ENCODE measurements at places on chromosomes 5 and 9.

GRCh38 chr9:18985464-18985951 lies 47.5 kb downstream of the SAXO1 start:
- DNase-seq = no peak

- peak; percentile 90 for DNase-seq
Measured at GRCh38 chr9:94860678-94861588, 134.4 kb downstream of the AOPEP start.

GRCh38 chr5:15579193-15579990 lies 79.4 kb downstream of the FBXL7 start:
- DNase-seq = no peak

- no peak for DNase-seq
Measured at GRCh38 chr5:57613741-57614140, 131.1 kb upstream of the ACTBL2 start.

DNA sequence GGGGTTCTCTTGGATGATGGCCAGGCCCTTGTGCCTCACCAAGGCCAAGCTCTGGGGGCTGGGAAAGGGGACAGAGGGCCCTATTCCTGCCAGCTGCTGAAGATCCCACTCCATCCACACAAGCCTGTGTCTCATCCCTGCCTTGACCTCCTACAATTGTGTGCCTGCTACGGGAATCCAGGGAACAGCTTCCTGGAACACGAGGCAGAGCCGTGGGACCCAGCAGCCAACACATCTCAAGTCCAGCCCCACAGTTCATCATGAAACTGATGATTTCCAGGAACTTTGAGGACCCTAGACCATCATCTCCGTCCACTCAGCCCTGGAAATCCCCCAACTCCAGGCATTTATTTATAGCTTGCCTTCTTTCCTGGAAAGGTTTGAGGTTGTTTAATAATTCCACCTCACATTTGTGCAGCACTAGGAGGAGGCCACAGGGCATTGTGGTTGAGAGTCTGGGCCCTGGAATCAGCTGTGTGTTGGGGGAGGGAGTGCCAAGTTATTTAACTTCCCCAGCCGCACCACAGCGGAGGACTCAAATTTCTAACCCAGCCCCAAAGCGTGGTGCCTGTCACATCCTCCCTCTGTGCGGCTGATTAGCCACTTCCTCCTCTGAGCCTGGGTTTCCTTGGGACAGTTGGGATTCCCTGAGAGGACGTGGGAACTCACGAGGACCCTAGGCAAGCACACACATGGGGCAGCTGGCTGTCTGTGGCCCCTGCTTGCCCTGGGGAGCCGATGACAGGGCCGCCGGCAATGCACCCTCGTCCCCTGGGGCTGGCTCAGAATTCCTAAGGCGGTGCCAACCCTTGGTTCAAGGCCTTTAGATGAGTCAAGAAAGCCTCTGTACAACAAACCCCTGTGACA lies 58.2 kb upstream of the GGTA1 start:
- no peak for DNase-seq

DNA sequence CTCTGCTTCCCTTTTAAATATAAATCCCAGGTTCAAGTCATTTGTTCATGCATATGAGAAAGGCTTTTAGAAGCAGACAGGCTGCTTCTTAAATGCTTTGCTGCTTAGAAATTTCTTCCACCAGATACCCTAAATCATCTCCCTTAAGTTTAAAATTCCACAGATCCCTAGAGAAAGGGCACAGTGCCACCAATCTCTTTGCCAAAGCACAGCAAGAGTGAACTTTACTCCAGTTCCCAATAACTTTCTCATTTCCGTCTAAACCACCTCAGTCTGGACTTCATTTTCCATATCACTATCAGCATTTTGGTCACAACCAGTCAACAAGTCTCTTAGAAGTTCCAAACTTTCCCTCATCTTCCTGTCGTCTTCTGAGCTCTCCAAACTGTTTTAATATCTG lies 679.8 kb upstream of the FTMT start:
- no peak for DNase-seq

DNA sequence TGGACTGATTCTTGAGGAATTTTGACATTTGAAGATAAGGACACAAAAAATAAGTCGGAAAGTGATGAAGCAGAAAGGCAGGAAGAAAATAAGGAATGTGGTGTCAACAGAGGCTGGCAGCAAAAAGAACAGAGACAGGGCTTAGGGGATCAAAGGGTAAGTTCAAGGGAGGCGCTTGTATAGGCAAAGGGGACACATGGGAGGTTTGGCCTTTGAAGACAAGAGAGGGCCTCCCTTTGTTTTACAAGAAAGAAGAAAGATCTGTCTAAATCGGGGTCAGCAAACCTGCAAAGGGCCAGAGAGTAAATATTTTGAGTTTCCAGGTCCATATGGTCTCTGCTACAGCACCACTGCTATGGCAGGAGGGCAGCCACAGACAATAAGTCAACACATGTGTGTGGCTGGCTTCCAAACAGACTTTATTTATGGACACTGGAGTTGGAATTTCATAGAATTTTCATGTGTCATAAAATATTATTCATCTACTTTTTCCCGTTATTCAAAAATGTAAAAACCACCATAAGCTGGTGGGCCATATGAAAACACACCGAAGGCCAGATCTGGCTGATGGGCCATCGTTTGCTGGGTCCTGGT lies 112.0 kb upstream of the FBXL7 start:
- DNase-seq = no peak

GRCh38 chr5:167820101-167820990 lies 471.1 kb upstream of the WWC1 start:
- DNase-seq = no peak

- no peak for DNase-seq
Measured at GRCh38 chr5:980001-980588, 28.5 kb upstream of the NKD2 start.

GRCh38 chr5:79416499-79416898 lies 97.4 kb downstream of the HOMER1 start:
- no peak for DNase-seq

- no peak for DNase-seq
Measured at GRCh38 chr5:33981408-33982162, 2.9 kb downstream of the SLC45A2 start.

- no peak for DNase-seq
Measured at GRCh38 chr5:55003432-55004065, 18.2 kb upstream of the ESM1 start.

DNA sequence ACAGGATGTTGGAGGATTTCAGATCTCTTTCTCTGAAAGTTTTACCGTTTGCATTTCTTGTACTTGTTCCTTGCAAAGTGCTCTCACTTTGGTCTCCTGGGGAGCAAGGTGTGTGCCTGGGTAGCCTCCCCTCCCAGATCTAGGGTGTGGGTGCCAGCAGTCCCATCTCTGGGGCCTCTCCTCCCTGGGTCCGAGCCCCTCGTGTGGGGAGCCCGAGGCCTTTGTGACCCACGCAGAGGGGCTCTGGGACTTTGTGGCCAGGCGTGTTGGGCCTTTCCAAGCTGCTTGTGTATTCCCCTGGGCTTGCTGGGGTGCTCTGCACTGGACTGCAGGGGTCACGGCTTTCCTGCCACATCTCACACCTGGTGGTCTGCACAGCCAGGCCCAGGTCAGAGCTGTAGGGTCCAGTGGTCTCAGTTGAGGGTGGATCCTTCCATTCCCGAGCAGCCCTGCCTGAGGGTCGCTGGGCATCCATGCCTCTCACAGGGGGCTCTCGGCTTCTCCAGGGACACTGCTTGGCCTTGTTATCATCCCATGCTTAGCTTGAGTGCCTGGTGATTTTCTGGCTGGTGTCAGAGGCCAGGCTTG lies 96.3 kb downstream of the CACNA1B start:
- DNase-seq = no peak

DNA sequence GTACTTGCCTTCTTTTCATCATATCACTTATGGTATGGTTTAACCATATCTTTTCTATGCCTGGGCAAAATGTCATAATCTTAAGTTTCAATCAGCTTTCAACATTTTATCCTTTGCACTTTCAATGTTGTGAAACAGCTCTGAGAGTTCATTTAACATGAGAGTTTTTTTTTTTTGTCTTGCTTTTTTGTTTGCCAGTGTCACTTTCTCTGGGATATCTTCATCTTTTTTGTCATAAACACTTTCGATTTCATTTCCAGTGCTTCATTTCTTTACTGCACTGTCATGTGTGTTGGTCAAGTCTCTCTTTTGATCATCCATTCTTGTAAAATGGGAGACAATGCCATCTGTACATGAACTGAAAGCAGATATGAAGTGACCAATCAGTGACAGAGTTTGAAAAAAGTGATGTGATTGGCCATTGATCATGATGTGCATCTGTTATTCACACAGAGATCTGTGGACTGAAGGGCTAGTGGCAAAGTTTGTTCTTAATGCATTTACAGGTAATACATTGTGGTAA lies 7.5 kb upstream of the POU5F2 start:
- no peak for DNase-seq

GRCh38 chr5:80092486-80093107 lies 57.4 kb downstream of the THBS4 start:
- DNase-seq = no peak

DNA sequence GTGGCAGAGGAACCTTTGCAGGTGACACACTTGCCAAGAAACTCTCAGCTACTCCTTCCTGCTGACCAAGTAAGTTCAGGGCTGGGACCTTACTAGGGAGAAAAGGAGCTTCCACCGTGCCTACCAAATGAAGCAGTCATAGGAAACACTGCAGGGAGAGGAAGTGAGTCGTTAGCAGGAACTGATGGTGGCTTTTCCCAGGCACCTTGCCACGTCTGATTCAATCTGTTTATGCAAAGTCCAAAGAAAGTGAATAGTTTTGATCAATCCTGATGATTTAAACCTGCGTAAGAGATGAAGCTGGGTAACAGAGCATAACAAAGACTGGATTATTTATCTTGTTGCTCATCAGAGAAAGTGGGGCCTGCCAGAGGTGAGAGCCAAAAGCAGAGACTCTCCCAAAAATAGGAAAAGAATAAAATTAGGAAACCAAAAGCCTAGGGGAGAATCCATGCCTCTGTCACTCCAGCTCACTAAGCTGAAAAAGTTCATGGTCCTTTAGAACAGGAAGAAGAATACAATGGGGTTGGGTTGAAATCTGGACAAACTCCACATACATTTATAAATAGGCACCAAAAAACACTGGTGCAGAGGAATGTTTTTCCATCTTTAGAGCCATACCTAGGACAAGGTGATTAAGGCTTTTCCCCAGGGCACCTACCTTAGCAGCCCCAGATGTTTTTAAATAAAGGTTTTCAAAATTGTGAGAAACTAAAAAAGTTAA lies 9.3 kb upstream of the PFDN1 start:
- peak; percentile 20 for DNase-seq

DNA sequence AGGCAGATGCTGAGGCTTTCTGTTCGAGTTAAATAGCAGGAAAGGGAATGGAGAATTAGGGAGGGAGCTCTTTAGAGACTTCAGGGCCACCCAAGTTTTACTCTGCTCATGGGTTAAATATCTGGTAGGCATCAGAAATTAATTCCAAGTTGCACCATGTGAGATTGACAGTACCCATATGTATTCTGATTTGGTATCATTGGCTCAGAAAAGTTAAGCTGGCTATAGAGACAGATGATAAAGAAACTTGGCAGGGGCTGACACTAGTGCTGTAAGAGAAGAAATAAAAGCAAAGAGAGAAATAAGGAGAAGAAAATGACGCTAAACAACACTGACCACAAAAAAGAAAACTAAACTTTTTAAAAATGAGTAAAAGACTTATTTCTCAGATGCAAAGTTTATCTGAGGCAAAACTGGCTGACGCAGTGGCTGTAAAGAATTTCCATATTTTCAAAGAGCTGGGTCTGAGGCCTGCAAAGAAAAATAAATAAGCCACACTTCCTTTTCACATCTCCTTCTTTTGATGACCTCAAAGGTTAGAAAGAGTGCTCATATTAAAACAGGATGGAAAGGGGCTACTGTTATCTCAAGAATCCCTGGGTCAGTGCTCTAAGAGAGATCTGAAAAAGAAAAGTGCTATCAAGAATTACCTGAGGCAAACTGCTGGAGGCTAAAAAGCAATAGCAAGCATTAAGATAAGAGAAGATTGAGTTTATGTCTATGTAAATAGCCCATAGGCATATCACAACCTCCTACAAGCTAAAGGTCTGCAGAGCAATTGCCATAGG lies 399.0 kb upstream of the MEF2C start:
- no peak for DNase-seq

- no peak for DNase-seq
Measured at GRCh38 chr5:132641841-132642240, 16.1 kb upstream of the IL13 start.

- DNase-seq = no peak
Measured at GRCh38 chr5:168874713-168875380, 295.7 kb upstream of the PANK3 start.

GRCh38 chr9:87765521-87765920 lies 39.6 kb downstream of the CTSL start:
- no peak for DNase-seq

DNA sequence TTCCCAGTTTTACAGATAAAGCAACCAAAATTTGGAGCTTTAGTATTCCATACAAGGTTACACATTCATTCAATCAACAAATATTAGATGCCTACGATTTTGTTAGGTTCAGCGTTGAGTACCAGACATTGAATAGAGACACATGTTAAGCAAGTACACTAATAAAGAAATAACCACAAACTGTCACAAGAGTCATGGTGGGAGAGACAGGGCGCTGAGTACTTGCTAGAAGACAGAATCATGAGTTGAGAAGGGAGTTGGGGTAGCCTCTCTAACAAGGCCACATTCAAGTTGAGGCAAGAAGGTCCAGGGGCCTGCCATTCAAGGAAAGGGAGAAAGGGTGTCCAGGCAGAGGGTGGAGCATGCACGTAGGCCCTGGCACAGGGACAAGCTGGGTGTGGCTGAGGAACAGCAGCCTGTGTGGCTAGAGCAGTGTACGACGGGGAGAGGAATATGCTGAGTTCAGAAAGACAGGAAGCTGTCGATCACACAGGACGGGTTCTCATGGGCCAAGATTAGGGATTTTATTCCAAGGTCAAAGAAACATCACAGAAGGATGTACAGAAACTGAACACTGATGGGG lies 17.0 kb downstream of the CDK5RAP2 start:
- no peak for DNase-seq

- DNase-seq = no peak
Measured at GRCh38 chr5:68698025-68698940, 395.5 kb upstream of the SLC30A5 start.

- DNase-seq = no peak
Measured at GRCh38 chr5:151154931-151155774, 2.4 kb downstream of the ANXA6 start.

GRCh38 chr9:130172161-130172857 lies at the start of gene NCS1:
TSS of gene NCS1 (plus strand) at chr9:130172404. CDS start at chr9:130172664, 260 bp downstream.
- peak; percentile 85 for DNase-seq

DNA sequence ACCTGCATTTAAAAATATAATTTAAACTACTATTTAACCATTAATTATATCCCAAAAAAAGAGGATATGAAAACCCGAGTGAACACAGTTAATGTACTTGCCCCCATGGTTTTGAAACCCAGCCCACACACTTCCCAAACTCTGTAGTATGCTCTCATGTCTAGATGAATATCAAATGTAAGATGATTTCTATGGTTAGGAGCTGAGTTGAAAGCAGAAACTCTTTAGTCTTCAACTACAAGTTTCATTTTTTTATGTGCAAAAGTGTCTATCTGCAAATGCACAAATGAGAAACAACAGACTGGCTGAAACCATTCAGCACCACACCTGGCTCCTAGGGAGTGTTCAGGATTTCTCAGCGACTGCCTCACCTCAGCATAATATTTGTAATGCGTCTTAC lies 183.3 kb downstream of the SEMA5A start:
- no peak for DNase-seq

GRCh38 chr5:43065387-43065947 lies 25.3 kb upstream of the ANXA2R start:
- DNase-seq = peak; percentile 49
